ENCODE measurements at places on chromosomes 11 and 22. TPM values are rescaled to one million over a fixed set of nuclear protein-coding genes. Genes with fewer than 3 reads are reported as not detected.

The NDUFS3 gene
- total RNA-seq: 85.8 TPM

The SMTNL1 gene
- total RNA-seq: not detected

The IGLL1 gene
- total RNA-seq: not detected

The LMO1 gene
- total RNA-seq: not detected

The PAMR1 gene
- total RNA-seq: 2.2 TPM
